ENCODE measurements at places on chromosomes 4 and X.

DNA sequence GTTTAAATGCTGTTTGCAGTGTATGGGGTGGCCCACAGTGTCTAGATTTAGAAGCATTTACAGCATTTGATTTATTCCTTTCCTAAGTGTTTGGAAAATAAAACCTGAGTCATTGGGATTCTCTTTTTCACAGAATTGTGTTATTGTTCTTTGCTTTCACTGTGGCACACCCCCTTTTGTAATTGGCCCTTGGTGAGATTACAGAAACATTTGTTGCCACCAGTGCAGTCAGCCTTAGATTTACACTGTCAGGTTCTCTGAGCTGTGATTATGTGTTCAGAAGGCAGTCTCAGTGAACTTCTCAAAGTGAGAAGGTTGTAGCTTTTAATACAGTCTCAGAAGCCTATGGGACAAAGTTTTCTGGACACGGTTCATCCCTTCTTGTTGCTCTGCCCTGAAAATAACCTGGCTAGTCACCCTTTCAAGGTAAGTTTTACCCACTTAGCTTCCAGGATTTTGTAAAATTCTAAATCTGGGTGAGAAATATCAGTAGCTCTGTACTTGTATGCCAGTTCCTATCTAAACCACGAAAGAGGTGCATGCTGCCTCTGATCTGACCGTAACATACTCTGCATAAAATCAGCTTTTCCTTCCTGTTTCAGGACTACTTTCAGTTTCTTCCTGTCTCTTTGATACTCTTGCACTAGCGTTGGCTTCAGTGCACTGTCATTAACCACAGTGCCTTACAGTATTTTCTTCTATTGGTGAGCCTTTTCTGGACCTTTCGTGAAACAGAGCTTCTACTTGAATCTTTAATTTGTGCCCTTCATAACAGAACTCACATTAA is 12.6 kb downstream of the RUFY3 start:
- peak; percentile 55 for DNase-seq

- DNase-seq = no peak
Observed at GRCh38 chr4:2104556-2105345, 45.6 kb downstream of the NAT8L start.

DNA sequence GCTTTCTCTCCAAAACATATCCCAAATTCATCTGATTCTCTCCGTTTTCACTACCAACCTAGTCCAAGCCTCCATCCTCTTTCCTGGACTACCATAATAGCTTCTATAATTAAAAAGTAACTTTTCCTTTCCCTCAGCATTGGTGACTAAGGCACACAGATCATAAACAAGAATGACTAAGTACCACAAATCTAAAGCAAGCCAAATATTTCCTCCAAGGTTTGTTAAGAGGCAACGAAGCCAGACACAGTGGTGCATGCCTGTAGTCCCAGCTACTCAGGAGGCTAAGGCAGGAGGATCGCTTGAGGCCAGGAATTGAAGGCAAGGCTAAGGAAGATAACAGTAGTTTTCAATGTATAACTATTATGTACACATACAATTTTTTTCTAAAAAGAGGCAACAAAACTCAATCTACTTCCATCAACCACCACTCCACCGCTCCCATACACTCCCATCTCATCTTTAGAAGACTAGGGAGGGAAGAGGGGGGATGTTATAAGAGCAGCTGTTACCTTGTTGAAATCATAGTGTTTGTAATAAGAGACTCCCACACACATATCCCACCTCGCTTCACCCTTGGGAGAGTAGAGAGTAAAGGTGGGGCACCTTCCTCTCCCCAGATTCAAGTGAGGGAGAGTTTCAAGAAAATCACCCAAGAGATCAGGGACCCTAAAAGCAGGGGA is 4.2 kb upstream of the JCHAIN start:
- no peak for DNase-seq

- DNase-seq = no peak
Observed at GRCh38 chr4:179447308-179447707, 2005.1 kb upstream of the AGA start.

GRCh38 chrX:103783971-103784370 is 7.3 kb downstream of the PLP1 start:
- DNase-seq = no peak

DNA sequence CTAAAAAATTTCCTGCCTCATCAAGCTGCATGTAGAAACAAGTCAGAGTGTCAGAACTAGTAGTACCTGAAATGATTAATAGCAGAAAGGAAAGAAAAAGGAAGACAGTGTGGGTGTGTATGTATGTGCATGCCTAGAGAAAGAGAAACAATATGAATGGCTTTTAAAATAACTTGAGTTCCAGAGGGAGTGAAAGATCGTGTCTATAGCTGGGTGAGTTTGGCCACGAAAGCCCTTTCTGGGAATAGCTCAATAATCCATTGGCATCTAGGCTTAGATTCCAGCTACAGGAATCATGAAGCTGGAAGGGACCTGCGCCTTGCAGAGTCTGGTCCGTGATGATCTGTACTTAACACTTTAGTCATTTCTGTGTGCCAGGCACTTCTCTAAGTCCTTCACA is 195.6 kb downstream of the RAPGEF2 start:
- DNase-seq = no peak

- DNase-seq = no peak
Observed at GRCh38 chr4:57023104-57023503, 44.4 kb downstream of the POLR2B start.

DNA sequence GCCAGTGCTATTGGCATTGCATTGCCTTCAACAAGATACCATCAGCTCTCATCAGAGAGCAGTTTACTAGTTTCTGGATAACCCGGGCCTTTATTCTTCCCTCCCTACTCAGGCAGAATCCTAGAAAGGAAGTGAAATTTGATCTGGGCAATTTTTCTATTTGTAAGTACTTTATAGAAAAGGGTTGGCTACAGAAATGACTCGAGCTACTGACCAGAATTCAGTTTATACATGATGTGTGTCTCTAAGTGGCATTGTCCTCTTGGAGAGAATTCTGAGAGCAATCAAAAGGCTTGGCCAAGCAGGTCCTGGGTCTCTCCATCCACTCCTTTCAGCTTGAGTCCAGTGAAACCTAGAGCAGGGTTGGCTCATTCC is 192.7 kb upstream of the LEF1 start:
- DNase-seq = no peak

DNA sequence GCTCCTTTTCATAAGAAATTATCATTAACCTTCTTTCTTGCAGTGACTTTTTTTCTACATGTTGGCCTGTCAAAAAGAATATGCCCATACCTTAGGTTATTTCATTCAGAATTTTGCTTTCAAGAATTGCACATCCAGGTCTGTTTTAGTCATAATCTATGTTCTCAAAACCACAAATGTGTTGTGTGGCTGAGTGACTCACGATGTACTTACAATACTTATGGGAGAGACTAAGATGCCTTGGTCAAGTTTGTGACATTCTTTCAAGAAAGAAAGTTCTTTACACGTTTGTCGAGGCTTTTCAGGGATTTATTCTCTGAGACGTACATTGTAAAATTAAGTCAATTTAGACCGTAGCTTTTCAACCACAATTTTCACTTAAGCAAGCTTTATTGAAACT is 396.7 kb downstream of the FSTL5 start:
- no peak for DNase-seq

GRCh38 chrX:44914532-44915198 is 41.7 kb downstream of the KDM6A start:
- peak; percentile 21 for DNase-seq

DNA sequence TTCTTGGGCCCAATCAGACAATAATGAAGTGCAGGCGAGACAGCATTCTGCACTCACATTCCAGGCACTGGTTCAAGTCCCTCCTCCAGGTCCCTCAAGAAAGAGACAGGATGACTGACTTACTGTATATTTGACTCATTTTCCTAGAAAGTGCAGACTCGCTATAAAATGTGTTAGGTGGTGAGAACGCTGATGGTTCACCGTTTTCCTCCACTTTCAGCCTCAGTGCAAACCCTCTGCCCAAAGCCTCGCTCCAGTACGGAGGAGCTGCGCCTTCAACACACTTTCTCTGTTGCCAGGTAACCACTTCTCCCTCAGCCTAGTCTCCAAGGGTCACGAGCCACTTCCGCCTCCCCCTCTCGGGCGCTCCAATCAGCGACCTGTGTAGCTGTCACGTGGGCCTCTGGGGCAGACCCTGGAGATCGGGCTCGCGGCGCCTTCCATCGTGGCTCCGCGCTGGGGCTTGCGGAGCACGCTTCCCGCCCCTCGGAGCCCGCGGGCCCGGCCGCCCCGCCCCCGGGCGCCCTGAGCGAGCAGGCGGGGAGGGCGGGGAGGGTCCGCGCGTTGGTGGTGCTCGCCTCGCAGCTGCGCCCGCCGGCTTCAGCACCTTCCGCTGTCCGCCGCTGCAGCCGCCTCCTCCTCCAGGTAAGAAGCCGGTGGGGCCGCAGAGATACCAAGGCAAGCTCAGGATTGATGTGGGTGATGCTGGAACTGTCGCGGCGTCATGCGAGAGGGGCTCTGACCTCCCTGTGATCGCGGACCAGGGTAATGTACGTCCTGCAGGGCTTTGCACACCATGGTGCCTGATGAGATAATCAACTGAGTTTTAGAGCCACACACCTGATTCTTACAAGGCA is at the start of gene WDR17:
WDR17 (plus strand) TSS at position 407 of the 857 bp plus-strand sequence. CDS start 45,740 bp downstream, outside the sequence.
- peak; percentile 92 for DNase-seq

DNA sequence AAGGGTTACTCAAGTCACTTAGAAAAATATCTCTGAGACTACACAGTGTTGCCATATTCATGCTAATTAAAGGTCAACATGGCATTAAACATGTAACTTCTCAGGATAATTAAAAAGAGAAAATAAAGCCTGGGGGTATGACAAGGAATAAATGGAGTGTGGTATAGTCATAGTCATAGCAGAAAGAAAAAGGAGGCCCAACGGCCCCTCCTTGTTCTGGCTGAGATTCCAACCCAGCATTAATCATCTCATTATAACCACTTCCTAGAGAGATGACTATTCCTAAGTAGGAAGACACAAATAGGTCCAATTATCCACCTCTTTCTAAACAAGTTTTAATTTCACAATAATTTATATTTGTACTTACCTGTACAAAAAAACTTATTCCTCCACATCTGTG is 778.4 kb upstream of the AADAT start:
- DNase-seq = no peak

Measured in hematopoietic multipotent progenitor cell treated with erythropoietin and hydrocortisone succinate and interleukin-3 and kit ligand, for 8 days (in vitro differentiated cells).